ENCODE measurements at places on chromosomes 6 and 20. TPM values are rescaled to one million over a fixed set of nuclear protein-coding genes. Genes with fewer than 3 reads are reported as not detected.

Gene RNF39
- total RNA-seq: not detected

Gene LPA
- not detected for total RNA-seq

Gene ZSCAN23
- 1.3 TPM for total RNA-seq

Gene PTPRT
- total RNA-seq: 0.19 TPM

Gene SLC4A11
- total RNA-seq: 0.14 TPM

All from Right ventricle myocardium inferior (tissue), 1 donor.